ENCODE measurements at places on chromosomes 2 and 18. TPM values are rescaled to one million over a fixed set of nuclear protein-coding genes. Genes with fewer than 3 reads are reported as not detected.

Gene C1QL2
- 1.6 TPM for total RNA-seq

Gene CRYBA2
- not detected for total RNA-seq

DNA sequence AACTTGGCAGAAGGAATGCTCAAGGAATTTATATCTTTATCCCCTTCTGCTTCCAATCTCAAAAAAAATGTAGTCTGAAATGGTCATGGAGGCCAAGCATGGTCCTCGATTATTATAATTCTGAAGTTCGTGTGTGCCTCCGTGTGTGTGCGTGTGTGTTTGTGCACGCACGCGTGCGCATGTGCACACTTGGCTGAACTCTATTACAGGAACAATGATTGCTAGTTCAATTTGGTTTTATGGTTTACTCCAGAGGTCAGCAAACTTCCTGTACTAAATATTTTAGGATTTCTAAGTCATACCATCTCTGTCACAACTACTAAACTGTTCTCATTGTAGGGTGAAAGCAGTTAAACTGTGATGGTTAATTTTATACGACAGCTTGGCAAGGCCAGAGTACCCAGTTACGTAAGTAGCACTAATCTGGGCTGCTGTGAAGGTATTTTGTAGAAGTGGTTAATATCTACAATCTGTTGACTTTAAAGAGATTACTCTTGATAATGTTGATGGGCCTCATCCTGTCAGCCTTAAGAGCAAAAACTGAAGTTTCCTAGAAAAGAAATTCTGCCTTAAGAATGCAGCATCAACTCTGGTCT, 5.8 kb upstream of the MARCHF7 start:
- DNase-seq: no peak

Gene SH2D6
- 0.47 TPM for total RNA-seq

- DNase-seq: no peak
Measured at GRCh38 chr2:129319422-129319717, 660.1 kb upstream of the RAB6C start.

DNA sequence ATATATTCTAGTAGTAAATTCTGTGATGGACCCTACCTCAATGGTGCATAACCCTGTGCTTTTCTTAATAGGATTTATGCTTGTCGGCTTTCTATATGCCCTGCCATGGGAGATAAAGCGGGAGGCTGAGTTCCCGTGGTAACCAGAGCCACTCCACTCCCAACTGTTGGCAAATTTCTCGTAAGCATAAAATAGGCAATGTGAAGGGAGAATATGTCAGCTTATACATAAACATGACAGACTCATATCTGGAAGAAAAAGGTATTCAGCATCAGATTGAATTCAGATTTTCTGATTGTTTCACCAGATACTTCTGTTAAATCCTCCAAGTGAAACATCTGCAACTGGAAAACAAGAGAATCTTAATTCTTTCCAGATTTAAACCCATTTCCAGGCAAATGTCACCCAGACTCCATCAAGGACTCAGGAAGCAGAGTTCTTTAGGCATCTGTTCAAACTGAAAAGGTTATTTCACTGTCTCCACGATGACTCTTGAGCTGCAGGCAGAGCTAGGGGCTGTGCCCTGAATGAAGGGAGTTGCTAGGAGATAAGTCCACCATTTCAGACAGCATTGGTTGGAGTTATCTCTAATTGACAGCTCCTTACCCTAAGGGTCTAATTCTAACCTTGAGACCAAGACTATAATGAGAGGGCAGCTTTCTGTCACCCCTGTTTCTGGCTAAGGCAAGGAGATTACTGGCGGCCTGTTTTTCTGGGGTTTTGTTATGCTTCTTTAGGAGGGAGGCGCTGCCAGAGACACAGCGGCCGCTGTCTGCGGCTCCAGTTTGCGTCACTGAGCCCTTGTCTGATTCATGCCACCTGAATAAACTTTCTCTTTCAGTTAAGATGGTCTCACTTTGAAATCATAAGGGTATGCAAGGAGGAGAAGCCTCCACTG, 381.3 kb downstream of the SOX11 start:
- no peak for DNase-seq

DNA sequence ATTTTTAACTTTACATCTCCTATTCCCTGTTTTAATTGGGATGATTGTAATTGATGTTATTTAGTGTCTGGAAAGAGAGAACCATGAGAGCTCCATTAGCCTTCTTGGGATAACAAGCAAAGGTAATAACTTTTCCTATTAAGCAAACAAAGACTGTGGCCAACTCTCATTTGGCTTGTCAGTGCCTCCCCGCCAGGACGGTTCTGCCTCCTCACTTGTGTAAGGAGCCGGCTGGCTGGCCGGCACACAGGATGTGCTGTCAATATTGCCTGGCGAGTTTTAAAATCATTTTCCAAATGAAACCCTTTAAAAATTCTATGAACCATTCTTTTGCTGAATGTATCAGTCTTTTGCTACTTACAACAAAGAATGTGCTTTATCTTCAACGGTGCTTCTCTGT, 898.3 kb downstream of the CPS1 start:
- no peak for DNase-seq

GRCh38 chr18:8121101-8121500, 488.1 kb upstream of the RAB12 start:
- no peak for DNase-seq

Gene FBXO41
- total RNA-seq: 27.0 TPM

DNA sequence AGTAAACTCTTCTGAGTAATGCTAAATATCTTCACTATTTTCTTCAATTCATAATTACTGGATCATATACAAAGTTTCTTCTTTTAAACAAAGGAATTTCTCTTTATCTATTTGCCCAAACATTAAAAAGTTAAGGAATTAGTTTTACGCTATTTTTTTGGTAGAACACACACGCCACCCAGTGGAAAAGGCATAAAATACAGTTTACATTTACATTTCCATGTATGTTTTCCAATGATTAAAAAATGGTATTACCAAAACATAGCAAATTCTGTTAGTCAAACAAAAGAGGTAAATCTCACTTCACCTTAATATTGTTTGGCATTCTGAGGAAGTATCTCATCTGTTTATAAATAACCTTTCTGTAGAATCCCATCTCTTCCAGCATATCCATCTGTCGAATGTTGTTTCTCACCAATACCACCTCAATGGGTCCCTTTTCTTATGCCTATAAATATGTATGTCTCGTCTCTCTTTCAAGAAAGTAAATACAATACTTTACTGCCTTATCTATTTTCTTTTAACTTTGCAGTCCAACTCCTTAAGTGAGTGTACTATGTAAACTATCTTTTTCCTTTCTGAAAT, 7.2 kb downstream of the BOLL start:
- DNase-seq: no peak

Gene IL36G
- not detected for total RNA-seq

GRCh38 chr2:203685081-203685621, 21.3 kb upstream of the CD28 start:
- DNase-seq: no peak

DNA sequence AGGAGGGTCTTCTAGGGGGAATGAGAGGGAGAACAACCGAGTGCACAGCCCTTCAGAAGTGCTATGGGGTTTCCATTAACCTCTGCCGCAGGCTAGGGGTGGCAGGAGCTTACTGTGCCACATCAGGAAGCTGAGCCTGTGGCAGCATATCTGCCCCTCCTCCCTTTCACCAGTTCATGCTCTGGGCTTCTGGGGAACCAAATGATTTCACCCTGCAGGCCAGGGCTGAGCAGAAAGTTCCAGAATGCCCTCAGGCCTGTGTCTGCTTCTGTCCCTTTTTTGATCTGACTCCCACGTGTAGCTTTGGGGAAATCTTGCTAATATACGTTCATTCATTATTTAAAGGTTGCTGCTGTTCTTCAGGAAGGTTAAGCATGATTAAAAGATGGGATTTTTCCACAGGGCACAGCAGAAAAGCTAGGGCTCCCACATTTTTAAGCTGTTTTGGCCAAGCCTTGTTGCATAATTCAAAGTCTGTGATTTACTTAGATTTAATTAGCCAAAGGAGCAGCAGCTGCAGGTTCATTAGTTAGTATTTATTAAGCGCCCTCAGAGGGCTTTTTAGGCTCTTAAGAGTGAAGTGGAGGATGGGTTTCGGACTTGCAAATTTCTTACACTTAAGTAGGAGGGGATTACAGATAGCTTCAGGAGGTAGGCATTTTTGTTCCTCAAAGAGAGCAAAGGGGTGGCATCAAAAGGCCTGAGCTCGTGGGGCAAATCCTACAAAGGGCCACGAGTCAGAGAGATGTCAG, 10.2 kb downstream of the TMEM247 start:
- no peak for DNase-seq

DNA sequence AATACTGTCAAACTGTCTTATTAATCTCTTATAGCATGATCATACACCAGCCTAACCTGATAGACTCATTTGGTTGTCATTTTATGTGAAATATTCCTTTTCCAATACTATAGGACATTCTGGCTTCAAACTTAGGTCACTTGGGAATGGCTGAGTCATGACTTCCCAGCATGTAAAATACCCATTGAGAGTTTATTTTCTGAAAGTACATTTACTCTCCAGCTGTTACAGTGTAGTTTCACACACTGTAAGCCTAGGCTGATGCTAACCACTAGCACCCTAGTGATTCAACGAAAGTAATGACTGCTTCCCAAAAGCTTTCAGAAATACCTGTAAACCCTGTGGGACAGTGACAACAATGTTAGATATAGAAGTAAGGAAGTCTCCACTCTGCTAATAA, 93.8 kb downstream of the FIGN start:
- DNase-seq: no peak

GRCh38 chr2:220002699-220003098, 375.3 kb downstream of the SLC4A3 start:
- DNase-seq: no peak

- DNase-seq: no peak
Measured at GRCh38 chr2:108776475-108776874, 10.1 kb upstream of the CCDC138 start.

- no peak for DNase-seq
Measured at GRCh38 chr2:233542507-233542906, 24.1 kb downstream of the USP40 start.

Gene MOCOS
- total RNA-seq: 0.16 TPM

DNA sequence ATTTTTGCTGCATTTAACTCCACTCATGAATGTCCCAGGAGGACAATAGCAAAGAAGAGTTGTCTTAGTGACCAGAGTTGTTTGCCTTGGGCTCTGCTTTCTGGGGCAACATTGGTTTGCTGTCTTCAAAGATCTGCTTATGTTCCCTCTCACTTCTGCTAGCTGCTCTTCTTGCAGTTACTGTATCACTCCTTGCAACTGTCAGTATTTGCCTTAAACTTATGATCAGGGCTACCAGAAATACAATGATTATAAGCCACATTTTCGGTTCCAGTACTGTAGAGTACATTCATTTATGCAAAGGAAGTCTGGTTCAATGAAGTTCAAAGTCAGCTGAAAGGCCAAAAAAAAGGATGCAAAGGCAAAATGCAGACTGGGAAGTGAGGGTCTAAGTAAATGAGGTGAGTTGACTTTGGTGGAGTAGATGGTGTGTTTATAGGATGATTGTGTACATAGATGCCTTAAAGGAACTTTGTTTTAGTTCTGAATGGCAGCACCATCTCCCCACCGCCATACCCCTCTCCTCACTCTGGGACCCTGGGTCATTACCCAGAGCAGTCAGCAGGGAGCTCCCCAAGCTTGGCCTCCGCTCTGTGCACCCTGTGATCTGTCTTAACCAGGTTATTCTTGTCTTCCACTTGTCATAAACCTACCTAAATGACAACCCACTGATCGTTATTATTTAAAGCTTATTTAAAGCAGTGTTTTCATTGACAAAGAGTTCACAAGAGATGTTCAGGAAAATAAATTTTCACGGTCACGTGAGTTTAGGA, 236.0 kb downstream of the DOK6 start:
- no peak for DNase-seq

Gene ING5
- total RNA-seq: 23.4 TPM

DNA sequence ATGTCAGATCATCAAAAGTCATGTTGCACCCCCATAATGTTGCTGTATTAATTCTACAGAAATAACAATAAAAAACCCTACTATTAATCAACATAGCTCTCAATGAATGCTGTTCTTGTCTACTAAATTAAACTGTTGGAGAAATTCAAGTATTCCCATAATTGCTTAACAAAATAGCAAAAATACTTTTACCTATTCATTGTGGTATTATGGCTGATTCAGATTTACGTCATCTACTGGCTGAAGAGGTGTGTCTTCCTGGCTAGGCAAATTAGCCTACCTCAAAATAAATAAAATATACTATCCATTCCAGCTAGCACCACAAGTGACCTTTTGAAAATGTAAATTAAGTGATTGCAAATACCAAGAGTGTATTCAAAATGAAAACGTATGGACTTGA, 249.4 kb downstream of the MEIS1 start:
- DNase-seq: no peak

DNA sequence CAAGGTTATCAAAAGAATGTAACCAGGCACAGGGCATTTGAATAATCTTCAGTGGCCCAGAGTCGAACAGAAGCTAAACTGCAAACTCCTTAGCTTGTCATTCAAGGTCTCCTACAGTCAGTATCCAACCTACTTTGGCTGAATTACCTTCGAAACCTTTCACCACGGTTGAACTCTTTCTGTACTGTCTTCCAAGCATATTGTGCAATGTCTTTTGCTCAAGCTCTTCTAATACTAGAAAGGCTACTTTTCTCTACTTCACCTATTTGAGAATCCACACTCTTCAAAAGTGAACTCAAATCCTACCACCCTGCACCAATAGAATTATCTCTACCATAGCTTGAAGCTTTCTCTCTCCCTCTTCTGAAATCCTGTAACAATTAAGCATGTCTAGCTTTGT, 142.9 kb downstream of the NR4A2 start:
- no peak for DNase-seq

GRCh38 chr18:46893360-46893759, 23.9 kb downstream of the PIAS2 start:
- no peak for DNase-seq

GRCh38 chr18:56462276-56462675, 176.1 kb downstream of the TXNL1 start:
- no peak for DNase-seq

DNA sequence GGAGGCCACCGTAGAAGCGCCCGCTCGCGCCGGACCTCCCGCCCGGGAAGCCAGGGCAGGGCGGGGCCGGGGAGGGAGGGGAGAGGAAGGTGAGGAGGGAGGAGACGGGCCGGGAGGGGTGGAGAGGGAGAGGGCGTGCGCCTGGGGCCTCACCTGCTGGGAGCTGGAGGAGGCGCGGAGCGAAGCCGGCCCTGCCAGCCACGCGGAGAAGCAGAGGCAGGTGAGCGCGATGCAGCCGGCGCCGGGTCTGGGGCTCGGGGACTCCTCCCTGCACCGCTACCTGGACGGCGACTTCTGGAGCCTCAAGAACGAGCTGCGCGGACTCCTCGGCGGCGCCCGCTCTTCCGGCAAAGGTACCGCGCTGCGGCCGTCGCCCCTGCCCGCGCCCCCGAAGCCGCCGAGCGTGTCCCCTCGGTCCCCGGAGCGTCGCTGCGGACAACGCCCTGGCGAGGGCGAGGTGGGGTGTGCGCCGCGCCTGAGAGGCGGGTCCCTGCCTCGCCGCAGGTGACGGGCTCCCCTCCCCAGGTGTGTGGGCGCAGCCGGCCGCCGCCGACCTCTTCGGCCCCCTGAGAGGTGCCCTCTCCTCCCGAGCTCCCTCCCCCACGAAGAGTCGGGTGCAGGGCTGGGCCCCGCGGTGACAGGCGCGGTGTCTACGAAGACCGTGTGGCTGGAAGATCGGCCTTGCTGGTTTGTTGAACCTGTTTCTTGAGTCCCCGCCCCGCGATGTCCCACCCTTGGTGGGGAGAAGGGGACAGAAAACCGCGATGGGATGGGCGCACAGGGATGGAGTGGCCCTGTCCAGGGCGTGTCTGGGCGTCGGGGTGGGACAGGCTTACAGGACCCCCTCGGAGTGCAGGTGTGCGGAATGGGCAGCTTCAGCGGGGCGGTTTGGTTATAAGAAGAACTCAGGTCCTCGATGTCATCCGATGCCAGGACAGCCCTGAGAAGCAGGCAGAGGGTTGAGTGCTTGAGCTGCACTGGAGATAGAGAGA, at the start of gene ACOXL:
Gene ACOXL, plus strand, starts transcription at position 152 of the 992 bp plus-strand sequence. CDS start 35,817 bp downstream, outside the sequence.
- no peak for DNase-seq

Measured in occipital lobe (tissue), 3 donors.